ENCODE measurements at places on chromosomes 2 and 18.

GRCh38 chr18:55251254-55251971, 292.2 kb upstream of the CCDC68 start:
- no peak for DNase-seq

DNA sequence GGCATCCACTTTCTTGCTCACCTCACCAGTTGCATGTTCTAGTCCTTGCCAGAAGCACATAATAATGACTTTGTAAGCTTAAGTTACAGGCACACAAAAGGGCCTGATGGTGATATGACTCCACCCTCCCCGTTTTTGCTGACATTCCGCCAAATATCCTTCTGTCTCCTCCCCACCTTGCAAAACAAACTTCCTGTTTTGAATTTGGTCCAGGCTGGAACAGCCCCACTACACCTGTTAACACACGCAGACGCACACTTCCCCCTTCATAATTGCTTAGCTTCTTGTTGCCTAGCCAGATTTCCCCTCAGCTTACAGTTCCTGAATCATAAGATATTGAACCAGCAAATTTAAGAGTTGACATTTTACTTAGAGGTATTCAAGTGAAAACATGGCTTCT, at the start of gene MGAT5:
Gene MGAT5 (plus strand): TSS at position 269 of the 400 bp plus-strand sequence. CDS start 332 bp downstream, outside the sequence.
- no peak for DNase-seq

GRCh38 chr2:119478188-119478977, 45.9 kb downstream of the SCTR start:
- DNase-seq: no peak

DNA sequence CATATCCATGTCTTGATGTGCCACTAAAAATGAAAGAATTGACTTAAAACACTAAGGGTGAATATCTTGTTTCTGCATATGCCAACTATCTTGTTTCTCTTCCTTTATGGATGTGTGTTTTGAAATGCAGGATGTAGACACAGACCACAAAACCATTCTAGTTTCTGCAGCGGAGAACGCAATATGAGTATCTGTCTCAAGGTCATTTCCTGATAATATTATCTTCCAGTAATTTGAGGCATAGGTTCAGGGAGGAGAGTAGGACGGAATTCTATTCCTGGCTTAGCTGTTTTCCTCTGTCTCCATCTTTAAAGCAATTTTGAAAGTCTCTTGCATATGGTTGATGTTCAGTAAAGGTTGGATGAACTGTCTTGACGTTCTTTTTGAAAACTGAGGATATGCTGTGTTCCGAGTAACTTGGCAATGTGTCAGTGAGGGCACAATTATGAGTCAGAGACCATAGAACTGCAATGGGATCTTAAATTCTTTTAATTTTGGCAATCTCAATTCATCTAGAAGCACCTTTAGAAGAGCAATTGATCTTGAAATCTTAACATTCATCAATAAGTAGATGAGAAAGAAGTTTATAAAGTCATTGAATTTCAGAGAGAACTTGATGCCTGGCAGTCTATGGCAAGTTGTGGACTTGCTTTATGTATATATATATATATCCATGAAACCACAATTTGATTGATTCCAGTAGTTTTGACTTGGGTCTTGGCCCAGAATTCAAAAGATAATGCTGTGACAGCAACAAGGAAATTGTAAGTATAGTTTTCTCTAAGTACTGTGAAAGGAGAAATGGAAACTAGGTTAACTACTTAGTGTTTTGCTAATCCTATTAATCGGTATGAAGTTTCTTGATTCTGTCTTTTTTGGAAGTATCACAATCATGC, 24.8 kb downstream of the RAB27B start:
- DNase-seq: no peak

- no peak for DNase-seq
Measured at GRCh38 chr2:118689456-118689855, 158.0 kb downstream of the EN1 start.

GRCh38 chr2:25078170-25079049, 36.5 kb downstream of the EFR3B start:
- DNase-seq: no peak

- DNase-seq: no peak
Measured at GRCh38 chr2:133674433-133675331, 106.4 kb upstream of the NCKAP5 start.

DNA sequence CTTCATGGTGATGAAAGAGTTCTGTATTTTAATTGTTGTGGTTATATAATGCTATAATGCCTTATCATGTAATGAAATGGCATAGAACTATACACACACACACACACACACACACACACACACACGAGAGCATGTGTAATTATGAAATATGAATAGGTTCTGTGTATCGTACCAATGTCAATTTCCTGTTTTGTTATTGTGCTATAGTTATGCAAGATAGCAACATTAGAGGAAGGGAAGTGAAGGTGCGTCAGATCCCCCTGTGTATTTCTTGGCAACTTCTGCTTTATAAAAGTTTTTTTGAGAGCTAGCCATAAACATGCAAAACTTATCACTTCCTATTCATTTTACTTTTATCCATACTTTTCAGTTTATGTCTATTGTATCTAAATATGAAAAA, 60.7 kb upstream of the ARHGAP15 start:
- no peak for DNase-seq

DNA sequence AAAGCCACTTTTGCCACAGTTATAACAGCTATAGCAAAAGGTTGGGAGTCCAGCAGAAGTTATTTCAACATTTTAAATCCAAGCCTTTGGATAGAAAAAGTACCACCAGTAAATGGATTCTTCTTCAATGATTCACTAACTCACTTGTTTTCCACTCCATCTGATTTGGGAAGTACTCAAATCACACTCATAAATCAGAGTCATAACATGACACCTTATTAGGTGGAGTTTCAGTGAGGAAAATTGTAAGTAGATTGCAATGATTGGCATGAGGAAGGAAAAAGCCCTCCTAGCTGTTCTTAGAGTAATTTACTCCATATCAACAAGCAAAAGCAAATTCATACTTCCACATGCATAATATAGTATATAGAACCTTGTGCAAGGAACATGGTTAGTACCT, 132.9 kb downstream of the NR4A2 start:
- DNase-seq: no peak

- no peak for DNase-seq
Measured at GRCh38 chr2:131034122-131035051, 58.9 kb downstream of the FAM168B start.

- DNase-seq: no peak
Measured at GRCh38 chr18:63179422-63179821, 140.1 kb downstream of the BCL2 start.

GRCh38 chr2:14826518-14826917, 194.0 kb downstream of the LRATD1 start:
- DNase-seq: no peak

GRCh38 chr18:12014521-12015415, 33.5 kb downstream of the IMPA2 start:
- DNase-seq: no peak

DNA sequence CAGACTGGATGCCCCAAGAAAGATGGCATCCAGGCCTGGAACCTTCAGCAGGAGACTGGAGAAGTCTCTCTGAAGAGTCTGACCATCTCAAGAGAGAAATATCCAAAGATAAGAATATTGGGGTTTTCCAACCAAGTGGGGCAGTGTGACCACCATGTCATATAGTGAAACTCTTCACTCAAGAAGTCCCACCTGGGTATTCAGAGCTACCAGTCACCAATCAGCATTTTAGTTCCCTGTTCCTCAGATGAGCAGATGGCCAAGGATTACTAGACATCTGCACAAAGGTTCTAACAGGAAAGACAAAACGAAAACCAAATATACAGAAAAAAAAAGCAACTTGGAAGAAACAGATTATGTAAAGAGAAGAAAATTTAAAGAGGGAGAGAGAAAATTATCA, 38.5 kb upstream of the CXCR4 start:
- no peak for DNase-seq

GRCh38 chr18:53422896-53423295, 801.6 kb downstream of the MBD2 start:
- no peak for DNase-seq

DNA sequence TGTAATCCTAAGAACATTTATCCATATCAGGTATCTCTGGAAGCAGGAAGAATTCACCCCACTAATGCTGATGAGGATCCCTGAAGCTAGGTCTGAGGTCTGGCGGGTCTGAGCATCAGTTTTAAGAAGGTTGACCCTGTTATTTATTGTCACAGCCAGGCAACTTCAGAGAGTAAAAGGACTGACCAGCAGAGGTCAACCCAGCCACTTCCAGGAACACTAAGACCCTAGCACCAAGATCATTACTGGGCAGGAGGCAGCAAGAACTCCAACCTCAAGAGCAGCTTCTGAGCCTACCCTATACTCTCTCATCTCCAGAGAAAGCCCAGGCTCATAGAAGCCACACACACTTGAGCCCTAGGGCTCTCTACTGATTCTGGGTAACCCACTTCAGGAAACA, 901.4 kb downstream of the DCDC2C start:
- DNase-seq: no peak

GRCh38 chr18:3690764-3691066, 240.7 kb downstream of the TGIF1 start:
- no peak for DNase-seq

- DNase-seq: no peak
Measured at GRCh38 chr18:39681061-39681460, 2115.5 kb upstream of the CELF4 start.

- no peak for DNase-seq
Measured at GRCh38 chr2:238586931-238587775, 160.4 kb downstream of the ASB1 start.

GRCh38 chr2:134173338-134174016, 80.4 kb upstream of the MGAT5 start:
- no peak for DNase-seq

DNA sequence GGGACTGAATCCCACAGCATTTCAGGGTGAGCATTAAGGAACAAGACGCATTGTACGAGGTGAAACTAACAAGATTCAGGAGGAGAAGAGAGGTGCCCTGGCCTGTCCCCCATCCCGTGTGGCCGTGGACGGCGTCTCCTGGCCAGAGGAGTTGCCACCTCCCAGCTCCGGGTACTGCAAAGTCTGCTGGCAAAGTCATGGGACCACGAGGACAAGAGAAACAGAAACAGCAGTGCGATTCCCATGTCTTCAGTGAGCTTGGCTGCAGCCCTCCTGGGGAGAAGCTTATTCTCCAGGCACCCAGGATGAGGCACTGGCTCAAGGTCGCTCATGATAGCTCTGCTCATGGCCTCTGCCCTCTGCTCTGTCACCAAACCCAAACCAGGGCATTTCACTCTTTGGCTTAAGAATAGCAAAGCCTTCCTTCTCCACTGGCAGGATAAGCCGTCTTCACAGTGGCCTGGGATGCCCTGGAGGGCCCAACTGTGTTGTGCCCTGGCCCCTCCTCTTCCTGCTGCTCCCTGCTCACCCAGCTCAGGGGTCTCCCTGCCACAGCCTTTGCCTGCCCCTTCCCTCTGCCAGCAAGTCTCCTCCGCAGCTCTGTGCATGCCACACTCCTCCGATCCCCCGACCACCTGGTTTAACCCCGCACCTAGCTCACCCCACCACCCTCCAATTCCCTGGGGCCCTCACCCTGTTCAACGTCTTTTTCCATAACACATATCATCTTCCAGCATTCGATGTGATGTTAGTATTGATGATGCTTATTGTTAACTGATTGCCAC, 144.8 kb downstream of the PXDN start:
- DNase-seq: no peak

DNA sequence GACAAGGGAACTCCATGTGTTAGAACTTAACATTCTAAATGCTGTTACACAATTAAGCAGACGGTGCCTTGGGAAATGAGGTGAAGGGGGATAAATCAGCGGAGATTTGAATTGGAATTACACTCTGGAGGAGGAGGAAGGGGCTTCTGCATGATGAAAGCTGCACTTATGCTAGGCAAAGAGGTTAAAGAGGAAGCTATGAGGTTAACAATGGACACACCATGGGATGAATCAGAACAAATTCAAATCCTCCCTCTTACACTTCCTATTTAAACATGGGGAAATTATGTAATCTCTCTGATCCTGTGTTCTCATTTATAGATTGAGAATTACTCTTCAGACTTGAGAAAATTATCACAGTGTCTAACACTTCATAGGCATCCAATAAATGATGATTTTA, 121.5 kb upstream of the SIX2 start:
- DNase-seq: no peak

- no peak for DNase-seq
Measured at GRCh38 chr2:101485856-101486255, 10.9 kb upstream of the RFX8 start.

- DNase-seq: no peak
Measured at GRCh38 chr18:21602299-21602587, 1.7 kb upstream of the ESCO1 start.

- no peak for DNase-seq
Measured at GRCh38 chr2:126616606-126617069, 39.3 kb upstream of the GYPC start.

- DNase-seq: no peak
Measured at GRCh38 chr18:62725896-62726295, 10.6 kb downstream of the PHLPP1 start.

DNA sequence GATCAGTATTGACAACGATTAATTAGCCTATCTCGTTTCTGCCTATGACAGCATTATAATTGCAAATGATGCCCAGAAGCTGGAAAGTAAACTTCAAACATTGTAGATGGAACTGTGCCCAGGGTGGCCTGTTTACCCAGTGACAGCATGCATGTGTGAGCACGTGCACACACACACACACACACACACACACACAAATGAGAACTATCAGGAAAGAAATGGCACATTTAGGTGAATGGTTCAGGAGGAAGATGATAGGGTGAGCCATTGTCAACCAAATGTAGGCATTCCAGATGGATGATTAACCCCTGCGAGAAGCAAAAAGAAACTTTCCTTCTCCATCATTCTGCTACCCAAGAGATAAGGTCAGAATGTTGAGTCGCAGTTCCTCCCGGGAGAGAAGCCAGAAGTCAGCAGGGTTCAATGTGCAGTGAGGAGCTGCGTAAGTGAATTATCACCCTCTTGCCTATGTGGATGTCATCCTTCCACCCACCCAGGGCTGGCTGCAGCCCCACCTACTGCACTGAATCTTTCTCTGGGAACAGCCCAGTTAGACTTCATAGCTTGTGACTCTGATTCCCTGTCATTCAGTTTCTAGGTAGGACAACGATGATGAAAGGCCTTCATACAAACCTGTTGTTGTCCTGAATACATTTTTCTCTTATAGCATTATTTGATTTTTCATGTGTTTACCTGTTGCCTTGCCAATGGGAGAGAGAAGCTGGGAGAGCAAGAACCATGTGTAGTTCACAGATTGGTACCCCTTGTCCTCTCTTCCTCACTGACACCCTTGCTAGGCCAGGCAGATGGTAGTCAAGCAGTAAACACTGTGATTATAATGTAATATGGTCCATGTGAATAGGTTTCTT, 3.5 kb upstream of the APOB start:
- DNase-seq: no peak

GRCh38 chr2:237201461-237202287, 116.0 kb downstream of the COPS8 start:
- DNase-seq: no peak

DNA sequence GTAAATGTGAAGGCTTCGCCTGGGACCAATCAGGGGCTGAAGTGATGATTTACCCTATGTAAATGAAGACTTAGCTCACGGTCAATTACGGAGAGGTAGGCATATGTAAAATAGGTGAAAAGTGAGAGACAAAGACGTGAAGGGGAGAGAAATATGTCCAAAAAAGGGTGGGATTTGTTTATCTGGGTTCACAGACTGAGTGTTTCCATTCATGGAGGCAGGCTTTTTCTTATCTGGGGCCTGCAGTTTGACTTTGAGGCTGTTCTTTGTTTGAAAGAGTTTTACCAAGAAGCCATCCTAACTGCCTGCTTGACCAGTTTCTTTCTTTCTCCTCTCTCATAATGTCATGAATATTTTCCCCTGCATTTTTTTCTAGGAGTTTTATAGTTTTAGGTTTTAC, 202.7 kb downstream of the NYAP2 start:
- DNase-seq: no peak
